ENCODE measurements at places on chromosomes 6 and 20.

- no peak for DNase-seq
Observed at GRCh38 chr20:25676164-25676809, 20.4 kb downstream of the ZNF337 start.

DNA sequence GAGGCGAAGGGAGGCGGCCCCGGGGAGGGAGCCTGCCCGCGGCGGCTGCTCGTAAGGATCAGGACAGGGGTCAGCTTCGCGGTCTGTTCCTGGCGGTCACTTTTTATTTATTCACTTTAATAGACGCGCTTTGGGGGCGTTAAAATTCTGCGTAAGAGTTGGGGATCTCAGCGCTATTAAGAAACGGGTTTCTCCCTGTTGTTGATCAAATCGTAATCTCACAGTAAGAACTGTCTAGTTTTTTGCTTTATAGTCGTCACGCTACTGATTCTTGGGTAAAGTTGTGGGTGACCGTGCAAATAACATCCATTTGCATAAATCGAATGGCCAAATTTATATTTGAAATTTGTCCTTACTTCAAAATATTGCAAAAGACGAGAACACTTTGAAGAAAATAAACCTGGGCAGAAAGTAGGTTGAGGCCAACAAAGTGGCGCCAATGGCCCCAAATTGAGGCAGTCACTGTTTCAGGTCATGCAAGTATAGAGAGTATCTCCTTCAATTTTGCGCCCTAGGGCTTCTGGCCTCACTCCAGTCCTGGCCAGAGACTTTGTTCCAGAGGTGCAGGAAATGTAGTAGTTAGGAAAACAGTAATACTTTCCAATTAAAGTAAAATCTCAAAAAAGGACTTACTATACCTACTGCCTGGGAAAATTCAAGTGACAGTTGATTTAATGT, 963 bp upstream of the RMND1 start:
- DNase-seq, result peak; percentile 16

DNA sequence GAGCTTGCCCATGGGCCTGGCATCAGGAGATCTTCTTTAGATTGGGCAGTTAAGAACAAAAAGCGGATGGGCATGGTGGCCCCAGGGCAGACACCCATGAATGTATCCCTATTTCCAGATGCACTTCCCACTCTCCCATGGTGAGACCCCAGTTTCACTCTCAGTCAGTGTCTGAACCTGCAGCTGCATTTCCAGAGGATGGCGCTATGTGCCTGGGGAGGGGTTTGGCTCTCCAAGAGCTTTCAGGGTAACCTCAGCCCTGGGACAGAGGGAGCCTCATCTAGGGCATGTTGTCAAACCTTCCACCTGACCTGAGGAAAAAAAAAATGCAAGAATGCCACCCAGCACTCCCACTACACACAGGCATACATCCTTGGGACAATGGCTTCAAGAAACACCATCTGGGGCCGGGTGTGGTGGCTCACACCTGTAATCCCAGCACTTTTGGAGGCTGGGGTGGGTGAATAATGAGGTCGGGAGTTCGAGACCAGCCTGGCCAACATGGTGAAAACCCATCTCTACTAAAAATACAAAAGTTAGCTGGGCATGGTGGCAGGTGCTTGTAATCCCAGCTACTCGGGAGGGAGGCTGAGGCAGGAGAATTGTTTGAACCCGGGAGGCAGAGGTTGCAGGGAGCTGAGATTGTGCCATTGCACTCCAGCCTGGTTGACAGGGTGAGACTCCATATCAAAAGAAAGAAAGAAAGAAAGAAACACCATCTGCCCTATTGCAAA, 1.9 kb downstream of the CST9L start:
- DNase-seq, result no peak

DNA sequence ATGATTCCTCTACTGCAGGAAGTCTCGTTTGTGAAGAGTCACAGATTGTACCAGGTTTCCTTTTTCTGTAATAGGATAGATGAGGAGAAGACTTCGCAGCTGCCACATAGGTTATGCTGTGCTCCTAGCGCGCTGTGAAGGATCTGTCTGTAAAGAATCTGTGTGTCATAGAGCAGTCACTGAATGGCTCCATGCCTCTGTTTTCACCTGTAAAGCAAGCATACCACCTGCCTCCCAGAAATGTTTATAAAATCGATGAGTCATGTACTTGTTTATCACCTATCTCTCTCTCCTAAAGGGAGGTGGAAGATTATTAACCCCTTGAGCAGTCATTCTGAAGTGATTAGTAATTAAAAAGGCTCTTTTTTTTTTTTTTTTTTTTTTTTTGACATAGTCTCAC, 86.6 kb downstream of the TFAP2B start:
- no peak for DNase-seq

DNA sequence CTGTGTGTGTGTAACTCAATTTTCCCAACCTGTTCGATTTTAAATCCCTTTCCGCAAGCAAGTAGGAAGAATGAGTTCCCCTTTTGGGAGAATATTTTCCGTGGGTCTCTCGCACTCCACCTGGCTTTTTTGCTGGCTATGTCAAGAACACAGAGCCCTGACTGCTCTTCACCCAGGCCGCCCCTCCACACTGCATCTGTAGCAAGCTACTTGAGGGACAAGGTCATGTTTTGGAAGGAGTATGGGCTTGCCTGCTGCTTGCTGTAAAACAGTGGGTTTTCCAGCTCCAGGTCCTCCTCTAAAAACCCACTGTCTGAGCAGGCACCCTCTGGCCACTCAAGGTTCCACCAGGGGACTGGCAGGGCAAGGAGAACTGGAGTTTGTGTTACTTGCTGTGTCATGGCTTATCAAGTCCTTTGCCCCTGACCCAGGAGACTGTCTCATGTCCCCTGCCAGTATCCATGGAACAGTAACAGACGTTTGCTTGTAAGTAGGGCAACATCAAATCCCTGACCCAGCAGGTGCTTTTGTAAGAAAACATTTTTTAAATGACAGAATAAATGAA, 35.5 kb upstream of the SYNJ2 start:
- no peak for DNase-seq

- DNase-seq, result no peak
Observed at GRCh38 chr6:40485795-40486194, 101.4 kb downstream of the LRFN2 start.

- no peak for DNase-seq
Observed at GRCh38 chr6:55979526-55979925, 104.1 kb upstream of the BMP5 start.

DNA sequence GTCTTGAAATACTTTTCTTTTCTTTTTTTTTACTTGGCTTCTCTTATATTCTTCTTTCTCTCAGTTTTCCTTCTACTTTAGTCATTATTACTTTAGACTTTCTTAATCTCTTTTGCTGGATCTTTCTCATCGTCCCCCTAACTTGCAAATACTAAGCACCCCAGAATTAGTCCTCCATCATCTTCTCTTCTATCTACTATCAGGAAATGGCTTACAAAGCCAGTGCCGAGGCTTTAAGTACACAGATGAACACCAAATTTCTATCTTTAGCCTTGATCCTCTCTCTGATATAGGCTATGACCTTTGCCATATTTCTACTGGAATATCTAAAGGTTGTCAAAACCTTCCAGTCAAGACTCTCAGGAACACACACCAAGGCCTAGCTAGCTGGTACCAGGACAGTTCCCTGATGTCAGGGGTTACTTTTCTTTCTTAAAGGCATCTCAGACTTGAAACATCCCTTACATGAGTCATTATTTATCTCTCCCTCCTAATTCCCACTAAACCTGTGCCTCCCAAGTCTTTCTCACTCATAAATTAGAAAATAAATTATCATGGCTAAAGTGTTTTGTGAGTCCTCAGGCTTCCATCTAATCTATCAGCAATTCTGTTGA, 278.6 kb upstream of the TCF21 start:
- no peak for DNase-seq

DNA sequence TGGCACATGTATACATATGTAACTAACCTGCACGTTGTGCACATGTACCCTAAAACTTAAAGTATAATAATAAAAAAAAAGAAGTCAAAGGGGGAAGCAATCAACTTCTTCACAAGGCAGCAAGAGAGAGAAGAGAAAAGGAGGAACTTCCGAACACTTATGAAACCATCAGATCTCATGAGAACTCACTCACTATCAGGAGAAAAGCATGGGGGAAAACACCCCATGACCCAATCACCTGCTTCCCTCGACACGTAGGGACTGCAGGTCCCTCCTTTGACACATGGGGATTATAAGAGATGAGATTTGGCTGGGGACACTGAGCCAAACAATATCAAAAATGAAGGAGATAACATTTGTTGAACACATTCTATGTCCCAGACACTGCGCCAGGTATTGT, 94.8 kb upstream of the PHACTR1 start:
- DNase-seq, result no peak

DNA sequence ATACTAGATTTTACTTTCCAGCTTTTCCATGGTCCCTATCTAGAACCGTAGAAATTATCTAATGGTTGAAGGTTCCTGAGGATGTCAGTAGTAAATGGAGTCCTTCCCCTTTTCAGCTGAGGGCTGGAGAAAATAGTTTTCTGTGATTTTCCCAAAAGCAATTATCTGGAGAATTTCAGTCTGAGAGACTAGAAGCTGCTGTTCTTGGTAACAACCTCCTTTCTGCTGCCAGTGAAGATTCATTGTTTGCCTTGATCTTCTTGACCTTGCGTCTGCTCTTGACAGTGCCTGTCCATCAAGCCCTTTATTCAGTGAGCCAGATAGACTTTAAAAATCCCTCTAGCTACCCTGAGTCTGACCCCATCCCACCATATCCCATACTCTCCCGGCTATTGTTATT, 73.1 kb downstream of the PHACTR2 start:
- DNase-seq, result no peak

DNA sequence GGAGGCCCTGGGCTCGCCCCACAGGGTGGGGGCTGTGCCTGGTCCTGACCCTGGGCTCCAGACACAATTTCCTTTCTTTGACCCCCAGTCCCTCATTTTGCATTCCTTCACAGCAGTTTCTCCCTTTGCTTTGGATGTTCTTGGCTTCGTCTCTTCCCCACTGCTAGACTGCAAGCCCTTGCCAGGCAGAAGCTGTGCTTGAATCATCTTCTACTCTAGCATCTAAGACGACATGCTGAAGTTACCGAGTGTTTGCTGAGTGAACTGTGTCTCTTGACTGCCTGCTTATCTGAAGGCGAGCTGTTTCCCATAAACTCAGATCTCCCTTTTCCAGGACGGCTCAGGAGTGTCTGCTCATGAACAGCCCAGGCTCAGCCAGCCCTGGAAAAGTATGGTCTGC, 14.3 kb upstream of the SYNDIG1 start:
- no peak for DNase-seq

GRCh38 chr6:111069382-111070104, 17.8 kb upstream of the SLC16A10 start:
- DNase-seq, result no peak

DNA sequence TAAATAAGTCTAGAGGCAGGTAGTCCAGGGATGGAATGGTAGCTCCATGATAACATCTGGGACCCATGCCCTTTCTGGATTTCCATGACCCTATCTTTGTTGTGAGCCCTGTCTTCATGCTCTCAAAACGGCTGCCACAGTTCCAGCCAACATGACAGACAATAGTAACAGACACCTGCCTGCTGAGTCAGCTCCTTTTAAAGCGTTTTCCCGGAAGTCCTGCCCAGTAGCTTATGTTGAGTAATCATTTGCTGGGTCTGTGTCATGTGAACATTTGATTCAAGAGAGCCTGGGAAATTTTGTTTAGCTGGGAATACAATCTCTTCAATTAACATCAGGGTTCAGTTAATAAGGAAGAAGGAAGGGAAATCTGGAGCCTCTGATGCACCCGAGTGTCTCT, 262.2 kb upstream of the SULF2 start:
- DNase-seq, result no peak

GRCh38 chr6:53433261-53433950, 84.7 kb upstream of the ELOVL5 start:
- DNase-seq, result no peak

DNA sequence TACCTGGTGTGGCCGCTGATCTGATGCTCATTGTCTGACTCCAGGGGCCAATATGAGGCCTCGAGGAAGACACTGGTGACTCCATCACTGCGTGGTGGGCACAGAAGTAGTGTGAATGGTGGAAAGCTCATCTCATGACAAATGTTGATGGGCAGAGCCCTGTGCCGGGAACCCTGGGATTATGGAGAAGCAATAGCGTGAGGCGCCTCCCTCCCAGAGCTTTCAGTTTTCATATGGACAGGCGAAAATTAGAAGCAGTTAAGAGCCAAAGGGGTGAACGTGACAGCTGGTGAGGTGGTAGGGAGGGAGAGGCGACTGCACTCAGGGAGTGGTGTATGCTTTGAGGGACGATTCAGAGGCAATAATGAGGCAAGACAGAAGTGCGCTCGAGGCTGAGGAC, 39.3 kb upstream of the TTPAL start:
- no peak for DNase-seq

- no peak for DNase-seq
Observed at GRCh38 chr6:75874224-75874623, 125.2 kb downstream of the MYO6 start.

GRCh38 chr6:137399881-137400443, 94.2 kb downstream of the OLIG3 start:
- no peak for DNase-seq

GRCh38 chr20:15726416-15726815, 846.8 kb downstream of the KIF16B start:
- no peak for DNase-seq

DNA sequence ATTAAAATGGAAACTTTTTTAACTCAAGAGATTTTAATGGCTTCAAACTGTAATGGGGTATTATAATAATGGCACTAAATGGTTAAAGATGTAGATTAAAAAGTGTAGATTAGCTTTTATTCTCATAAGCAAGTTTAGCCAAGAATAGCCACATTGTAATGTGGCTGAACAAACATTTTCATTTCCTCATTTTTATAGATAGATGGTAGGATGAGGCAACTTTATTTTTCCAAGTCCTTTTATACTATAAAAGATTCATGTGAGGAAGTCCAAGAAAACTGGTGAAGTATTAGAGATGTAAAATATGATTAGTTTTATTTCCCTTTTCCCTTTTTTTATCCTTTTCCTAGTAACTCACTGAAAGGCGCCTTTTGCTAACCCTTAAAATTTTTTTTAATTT, 88.8 kb downstream of the ATRN start:
- no peak for DNase-seq

- no peak for DNase-seq
Observed at GRCh38 chr20:55174635-55175034, 699.2 kb downstream of the DOK5 start.

DNA sequence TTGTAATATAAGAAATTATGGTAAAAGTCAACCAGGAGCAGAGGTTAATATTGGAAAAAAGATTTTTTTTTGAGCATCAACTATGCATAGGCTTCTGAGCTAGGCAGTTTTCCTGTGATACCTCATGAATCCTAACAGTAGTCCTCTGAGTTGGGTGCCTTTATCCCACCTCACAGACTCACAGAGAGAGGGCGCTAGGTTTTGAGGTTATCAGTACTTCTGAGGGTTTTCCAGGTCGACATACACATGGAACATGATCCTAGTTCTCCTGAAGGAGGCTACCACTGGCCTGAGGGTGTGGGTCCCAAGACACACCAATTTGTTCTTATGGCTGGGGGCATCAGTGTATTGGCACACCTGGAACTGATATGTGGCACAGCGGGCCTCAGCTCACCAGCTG, 358.8 kb upstream of the JAG1 start:
- no peak for DNase-seq

DNA sequence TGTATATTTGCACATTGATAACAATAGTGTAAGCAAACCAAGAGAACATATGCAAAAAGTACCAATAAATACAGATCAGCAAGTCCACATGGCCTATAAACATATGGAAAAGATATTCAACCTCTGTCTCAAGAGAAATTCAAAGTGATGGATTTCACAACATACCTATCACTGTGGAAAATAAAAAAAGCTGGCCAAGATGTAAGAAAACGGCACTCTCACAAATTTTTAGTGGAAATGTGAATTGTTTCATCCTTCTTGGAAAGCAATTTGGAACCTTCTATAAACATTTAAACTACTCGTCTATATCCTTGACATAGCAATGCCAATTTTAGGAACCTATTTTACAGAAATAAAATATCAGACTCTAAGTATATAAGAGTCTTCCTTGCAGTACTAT, 559.8 kb downstream of the QKI start:
- DNase-seq, result no peak

Measured in hematopoietic multipotent progenitor cell treated with erythropoietin and hydrocortisone succinate and interleukin-3 and kit ligand, for 15 days (in vitro differentiated cells).